Stimulated activated CD4-positive, alpha-beta T cell treated with anti-CD3 and anti-CD28 coated beads, Interleukin-2, amount 100 ng/mL, for 24 hours (primary cell): ENCODE measurements at places on chromosomes 7 and 10.

GRCh38 chr7:18607025-18607424 is 111.5 kb downstream of the HDAC9 start:
- no peak for DNase-seq

DNA sequence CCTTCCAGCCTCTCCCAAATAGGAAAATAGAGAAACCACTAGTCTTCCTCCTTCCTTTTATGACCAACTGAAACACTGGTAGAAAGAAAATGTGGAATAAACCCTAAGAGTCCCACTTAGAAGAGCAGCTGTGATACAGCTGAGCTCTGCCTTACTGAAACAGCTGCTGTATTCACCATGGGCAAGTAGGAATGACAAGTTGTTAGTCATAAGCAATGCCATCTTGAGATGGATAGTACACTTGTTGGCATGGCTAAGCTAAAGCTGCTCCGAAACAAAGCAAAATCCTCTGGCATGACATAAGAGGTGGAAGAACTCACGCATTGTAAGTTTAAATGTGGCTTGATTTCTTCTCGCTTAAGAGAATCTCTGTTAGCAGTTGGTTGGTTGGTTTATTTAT is 48.3 kb upstream of the TMEM236 start:
- no peak for DNase-seq

GRCh38 chr10:59126261-59126660 is 50.2 kb upstream of the PHYHIPL start:
- no peak for DNase-seq

GRCh38 chr10:58010073-58010702 is 257.5 kb downstream of the IPMK start:
- no peak for DNase-seq

- no peak for DNase-seq
Observed at GRCh38 chr7:43942997-43943396, 16.8 kb downstream of the UBE2D4 start.

DNA sequence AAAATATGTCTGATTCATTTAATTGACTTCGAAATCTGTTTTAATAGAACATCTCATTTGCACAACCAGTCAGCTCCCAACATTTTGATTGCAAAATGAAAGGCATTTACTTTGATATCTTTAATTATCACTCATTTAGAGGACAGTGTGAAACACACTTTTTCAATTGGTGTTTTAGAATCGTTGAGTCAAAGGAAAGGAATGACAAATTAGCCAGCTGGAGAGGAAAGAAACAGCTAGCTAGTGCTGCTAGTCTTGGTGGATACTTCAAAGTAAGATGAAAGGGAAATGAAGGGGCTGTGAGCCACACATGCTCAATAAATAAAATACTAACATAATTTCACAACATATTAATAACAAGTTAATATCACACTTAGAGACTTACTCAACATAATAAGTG is 570.2 kb downstream of the PHTF2 start:
- no peak for DNase-seq

GRCh38 chr7:1906087-1906830 is 236.2 kb downstream of the ELFN1 start:
- no peak for DNase-seq

- no peak for DNase-seq
Observed at GRCh38 chr10:118045158-118045836, 1.4 kb downstream of the RAB11FIP2 start.

DNA sequence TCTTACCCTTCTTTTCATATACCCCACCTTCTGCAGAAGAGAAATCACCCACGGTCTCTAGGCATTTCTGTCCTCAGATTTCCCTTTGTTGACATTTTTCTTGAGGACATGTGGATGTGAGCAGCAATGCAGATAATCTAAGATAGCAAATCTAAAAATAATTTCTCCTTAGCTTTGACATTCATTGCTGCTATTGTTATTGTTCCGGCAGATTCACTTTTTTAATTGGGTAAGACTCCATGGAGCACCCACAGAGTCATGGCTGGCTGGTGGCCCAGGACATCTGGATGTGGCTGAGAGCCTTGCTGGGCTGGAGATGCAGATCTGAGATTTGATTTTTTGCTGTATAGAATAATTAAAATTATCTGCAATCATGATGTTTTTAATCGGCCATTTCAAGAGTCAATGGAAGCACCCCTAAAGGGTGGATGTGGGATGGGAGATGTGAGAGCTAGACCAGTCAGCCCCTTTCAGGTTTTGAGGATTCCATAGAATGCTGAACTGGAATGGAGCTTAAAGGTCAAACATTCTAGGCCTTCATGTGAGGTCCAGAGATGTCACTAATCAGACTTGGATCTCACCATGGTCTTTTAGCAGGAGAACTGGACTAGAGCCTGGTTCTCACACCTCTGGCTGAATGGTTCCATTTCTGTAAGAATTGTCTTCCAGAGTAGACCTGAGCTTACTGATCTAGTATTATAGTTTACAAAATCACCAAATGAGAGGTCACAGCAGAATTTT is 37.5 kb downstream of the TAS2R41 start:
- DNase-seq = no peak

- DNase-seq = no peak
Observed at GRCh38 chr7:74179935-74180604, 5.9 kb downstream of the EIF4H start.

DNA sequence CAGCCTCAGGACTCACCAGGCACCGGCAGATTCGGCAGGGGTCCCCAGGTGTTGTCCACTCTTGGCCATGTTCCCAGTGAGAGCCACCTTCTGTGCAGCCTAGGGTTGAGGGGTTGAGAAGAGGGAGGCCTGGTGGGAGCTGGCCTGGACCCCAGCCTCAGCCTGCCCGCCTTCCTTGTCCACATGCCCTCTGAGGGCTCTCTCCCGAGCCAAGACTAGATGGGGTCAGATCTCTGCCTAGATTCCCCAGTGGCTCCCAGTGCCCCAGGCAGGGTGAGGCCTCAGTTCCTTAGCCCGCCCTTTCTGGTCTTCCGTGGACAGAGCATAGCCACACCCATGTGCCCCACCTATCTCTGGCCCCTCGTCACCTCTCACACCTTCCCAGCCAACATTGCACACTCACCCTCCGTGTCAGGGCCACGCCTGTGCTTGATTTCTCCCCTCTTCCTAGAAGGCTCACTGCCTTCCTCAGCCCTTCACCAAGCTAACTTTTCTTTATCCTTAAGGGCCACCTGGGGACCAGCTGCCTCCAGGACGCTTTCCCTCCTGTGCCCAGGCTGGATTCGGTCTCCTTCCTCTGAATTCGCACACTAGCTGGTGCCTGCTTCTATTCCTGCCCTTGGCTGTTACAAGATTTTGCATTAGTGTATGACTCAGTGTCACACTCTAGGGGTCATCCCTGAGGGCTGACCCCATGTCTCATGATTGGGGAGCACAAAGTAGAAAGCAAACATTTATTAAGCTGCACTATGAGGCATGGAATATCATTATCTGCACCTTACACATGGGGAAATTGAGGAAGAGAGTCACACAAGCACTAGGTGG is 7.5 kb downstream of the KCP start:
- no peak for DNase-seq

DNA sequence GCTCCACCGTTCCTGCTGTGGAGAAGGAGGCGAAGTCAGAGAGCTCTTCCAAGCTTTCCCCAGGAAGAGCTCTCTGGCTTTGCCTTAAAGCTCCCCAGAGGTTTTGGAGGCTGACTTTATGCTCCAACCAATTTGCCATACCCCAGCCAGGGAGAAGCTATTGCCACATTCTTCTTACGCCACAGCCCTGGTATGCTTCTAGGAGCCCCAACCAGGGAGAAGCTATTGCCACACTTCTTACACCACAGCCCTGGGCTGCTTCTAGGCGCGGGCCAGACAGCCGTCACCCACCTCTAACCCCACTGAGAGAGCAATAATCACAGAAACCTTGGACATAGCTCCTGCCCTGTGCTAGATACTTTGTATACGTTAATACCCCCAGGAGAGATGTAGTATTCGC is 951 bp downstream of the ELOVL3 start:
- DNase-seq = no peak

DNA sequence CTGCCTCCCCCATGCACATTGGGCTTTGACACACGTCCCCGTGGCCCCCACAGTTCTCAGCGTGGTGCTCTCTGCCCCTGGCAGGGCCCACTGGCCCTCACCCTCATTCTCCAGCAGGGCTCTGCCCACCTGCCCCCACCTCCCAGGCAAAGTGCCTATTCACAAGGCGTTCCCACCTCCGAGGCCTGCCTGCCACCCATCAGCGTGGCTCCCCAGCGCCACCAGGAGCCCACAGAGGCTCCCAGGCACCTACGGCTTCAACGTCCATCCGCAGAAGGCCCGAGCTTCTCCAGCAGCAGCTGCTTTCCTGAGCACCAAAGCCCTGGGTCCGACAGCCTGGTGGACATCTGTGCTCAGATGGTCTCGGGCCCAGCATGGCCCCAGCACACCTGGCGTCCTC is 211.8 kb upstream of the PPP2R2D start:
- no peak for DNase-seq

DNA sequence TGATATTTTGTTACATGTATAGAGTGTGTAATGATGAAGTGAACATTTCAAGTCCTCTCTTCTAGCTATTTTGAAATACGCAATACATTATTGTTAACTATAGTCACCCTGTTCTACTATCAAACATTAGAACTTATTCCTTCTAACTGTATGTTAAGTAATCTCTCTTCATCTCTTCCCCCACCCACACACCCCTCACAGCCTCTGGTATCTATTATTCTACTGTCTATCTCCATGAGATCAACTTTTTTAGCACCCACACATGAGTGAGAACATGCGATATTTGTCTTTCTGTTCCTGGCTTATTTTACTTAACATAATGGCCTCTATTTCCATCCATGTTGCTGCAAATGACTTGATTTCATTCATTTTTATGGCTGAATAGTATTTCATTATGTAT is 57.7 kb upstream of the EGR2 start:
- peak; percentile 38 for DNase-seq

GRCh38 chr7:24741679-24742505 is 15.4 kb downstream of the GSDME start:
- no peak for DNase-seq

DNA sequence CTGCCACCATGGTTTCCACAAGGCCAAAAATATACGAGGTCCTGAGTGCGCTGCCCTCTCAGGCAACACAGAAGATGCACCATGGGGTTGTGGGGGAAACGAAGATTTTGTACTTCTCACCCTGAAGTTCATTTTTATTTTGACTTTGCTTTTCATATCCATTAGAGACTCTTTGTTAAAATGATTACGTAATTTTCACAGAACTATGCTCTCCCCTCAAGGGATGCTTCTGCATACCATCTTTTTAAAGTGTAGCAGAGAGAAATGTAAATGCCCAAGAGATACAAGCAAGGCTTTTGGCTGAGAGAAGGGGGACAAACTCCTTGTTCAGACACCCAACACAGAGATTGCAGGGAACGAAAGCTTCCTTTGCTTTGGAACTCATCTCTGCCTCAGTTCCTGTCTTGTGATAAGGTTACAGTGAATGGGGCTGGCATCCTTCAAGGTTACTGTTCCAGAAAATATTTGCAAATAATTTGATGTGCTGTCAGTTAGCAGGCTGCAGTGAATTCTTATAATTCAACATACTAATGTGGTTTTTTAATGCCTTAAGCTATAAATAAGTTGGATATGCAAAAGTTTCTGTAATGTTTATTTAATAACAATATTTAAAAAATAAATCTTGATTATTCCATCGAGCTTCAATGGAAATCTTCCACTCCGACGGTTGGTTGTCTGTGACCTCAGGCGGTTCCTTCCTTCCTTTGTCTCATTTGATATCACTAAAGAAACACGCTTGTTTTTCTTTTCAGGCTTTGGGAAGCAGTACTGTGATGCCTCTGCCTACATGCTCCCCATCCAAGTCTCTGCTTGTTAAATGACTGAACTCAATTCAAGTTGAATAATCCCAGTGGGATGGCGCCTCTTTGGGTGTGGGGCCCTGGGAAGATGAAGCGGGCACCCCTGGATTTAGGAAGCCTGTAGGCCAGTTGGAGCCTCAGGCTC is 209.3 kb upstream of the CTBP2 start:
- DNase-seq = no peak

GRCh38 chr10:20622531-20623211 is 274.4 kb downstream of the NEBL start:
- DNase-seq = no peak

- no peak for DNase-seq
Observed at GRCh38 chr7:158700008-158700407, 4.6 kb downstream of the NCAPG2 start.
